ENCODE measurements at places on chromosomes 1 and 21. TPM values are rescaled to one million over a fixed set of nuclear protein-coding genes. Genes with fewer than 3 reads are reported as not detected.

The RPS6KA1 gene
- 48.1 TPM for total RNA-seq

The DCDC2B gene
- not detected for total RNA-seq

DNA sequence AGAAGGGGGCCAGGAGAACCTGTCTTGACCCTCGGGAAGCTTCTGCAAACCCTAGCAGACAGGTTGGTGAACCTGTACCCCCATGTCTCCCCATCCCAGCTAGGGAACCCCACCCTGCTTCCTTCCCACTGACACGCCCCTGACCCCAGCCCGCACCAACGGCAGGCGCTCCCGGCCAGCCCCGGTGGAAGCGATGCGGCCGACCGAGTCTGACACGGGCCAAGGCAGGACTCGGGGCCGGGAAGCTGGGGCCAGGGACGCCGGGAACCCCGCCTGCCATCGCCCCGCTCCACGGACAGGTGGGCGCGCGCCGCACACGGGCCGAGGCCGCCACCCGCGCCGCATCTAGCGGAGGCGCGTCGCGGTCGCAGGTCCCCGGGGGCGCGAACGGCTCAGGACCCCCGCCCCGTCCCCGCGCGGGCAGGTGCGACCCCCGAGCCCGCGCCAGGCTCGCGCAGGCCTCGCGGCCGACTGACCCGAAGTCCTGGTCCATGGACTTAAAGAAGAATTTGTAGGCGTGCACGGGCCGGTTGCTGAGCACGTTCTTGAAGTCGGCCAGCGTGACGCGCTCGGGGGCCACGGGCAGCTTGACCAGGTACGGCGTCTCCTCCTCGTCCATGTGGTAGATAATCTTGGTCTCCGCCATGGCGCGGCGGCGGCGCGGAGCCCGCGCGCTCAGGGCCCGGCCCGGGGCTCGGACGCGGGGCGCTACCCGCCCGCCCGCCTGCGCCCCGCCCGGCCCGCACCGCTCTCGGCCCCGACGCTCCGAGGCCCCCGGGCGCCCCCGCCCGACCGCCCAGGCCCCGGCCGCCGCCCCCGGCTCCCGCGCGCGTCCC lies 580 bp downstream of the DVL1 start:
- no peak for DNase-seq

DNA sequence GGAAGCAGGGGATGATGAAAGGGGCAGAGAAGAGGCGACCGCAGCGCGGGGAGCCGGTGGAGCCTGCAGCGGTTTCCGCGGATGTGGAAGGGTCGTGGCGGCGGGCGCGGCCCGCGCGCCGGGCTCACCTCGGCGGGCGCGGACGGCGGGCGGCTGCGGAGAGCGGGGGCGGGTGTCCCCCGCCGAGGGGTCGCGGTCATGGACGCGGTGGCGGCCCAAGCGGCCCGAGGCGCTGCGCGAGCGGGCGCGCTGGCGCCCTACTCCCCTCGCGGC lies 572 bp downstream of the LPGAT1 start:
- DNase-seq: no peak

DNA sequence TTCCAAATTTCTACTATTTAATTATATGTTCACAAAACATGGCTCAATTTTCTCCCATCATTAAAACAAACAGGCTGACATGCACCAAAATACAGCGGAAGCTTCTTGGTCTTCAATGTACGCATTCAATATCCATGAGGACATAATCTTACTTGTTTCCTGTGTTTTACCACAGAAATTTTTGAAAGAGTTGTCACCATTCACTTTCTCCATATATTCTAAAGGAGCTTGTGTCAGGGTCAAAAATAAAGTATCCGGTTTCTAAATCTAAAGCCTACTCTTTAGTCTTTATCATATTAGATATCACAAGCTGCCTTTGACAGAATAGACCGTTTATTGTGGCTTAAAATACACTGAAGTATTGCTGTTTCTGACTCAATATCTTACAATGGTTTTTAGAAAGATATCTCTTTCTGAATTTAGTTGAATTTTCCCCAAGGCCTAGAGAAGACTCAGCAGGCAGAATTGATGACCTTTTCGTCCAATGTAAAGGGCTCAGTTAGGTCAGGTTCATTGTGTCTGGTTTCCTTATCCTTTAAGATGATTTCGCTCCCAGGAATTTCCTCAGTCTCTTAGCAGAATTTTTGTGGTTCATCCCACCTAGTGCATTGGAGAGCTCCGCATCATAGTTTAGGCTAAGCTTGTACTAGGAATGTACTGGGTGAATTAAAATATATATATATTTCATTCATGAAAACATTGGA lies 717.2 kb downstream of the NCAM2 start:
- peak; percentile 1 for DNase-seq

Measured in kidney epithelial cell (primary cell).